Effector CD8-positive, alpha-beta T cell (primary cell): ENCODE measurements at places on chromosomes 12 and 14.

- DNase-seq, result no peak
Observed at GRCh38 chr12:60803147-60803546, 1207.3 kb downstream of the SLC16A7 start.

DNA sequence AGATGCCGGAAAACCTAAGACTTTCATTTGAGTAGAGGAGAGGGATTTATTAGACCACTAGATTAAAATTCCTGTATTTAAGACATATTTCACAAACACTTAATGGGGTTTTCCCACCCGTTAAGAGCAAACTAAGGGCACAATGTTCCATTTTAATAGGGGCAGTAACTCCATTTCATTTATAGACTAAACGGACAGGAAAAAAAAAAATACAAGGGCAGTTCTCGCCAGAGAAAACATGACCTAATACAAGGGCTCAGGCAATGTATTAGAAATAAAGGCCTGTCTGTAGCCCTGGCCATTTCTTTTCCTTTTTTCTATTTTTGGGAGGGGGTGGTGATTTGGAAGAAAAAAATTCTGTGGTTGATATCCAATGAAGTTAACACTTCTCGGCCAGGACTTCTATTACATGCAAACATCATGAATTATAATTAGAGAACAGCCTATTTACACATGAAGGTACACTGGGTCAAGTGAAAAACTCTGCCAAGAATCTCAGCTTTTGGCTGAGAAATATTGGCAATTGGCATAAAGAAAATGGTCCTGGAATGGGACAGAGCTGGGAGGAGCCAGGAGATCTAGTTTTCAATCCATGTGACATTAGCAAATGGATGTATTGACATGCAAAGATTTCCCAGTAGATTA, 641.1 kb upstream of the TBX3 start:
- no peak for DNase-seq

DNA sequence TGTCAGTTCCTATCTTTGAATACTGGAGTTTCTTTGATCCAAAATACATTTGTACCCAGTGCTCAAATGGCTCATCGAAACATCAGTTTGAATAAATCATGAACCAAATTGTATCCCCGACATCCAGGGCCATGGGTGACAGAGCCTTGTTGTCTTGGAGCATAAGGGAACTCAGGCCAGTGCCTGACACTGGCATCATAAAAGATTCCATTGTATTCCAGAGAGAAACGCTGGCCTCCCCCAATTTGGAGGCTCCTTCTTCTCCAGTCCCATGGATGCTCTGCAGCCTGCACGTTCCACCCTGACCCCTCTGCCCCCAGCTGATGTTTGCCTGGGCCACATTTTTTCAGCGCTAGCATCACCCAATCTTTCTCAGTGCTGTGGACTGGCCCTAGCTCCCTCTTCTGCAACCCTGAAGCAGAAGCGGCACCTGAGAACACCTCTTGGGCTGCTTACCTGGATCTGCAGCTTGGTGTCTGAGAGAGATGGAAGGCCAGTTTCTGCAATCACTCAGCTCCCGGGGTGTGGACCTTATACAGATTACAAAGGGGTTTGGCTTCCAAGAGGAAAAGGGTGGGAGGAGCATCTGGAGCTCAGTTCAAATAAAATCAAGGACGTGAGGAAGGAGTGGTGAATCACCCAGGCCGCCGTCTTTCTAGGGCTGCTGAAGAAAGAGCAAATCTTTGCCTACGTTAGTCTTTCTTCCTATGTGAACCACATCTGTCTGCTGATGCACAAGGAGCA, at the start of gene RNASE1:
TSS of gene RNASE1 (minus strand) at position 504 of the 744 bp plus-strand sequence. CDS start 776 bp downstream, outside the sequence.
- DNase-seq, result no peak

DNA sequence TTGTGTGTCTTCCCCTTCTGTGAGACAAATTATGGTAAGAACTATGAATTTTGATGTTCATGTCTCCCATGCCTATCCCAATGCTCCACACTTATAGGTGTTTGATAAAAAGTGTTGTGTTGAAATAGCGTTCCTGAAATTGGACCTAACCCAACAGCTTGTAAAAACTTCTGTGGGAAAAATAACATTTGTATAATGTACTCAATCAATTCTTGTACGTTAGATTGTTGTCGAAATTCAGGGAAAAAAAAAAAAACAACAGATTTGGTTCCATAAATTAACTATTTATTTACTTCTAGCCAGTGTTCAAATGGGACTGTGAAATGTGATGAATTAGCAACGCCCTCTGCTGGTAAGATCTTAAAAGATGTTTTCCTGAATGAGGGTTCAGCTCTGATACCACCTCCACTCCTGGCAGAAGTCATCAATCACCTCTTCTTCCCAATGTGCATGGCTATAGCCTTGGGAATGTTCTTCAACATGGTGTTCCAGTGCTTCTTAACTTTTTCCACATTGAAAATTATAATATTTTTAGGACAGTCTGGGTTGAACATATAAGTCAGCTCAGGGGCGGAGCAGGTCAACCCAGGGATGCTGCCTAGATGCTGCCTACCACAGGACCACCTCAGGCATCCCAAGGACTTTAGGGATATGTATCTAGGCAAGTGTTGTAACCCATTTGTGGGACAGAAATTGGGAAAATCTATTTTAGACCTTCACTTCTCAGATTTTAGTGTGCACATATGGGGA, 170.6 kb downstream of the OTOGL start:
- no peak for DNase-seq

- no peak for DNase-seq
Observed at GRCh38 chr12:27261866-27262265, 17.8 kb downstream of the STK38L start.

GRCh38 chr14:99055019-99055418, 217.0 kb downstream of the BCL11B start:
- no peak for DNase-seq

- no peak for DNase-seq
Observed at GRCh38 chr14:102474934-102475333, 34.6 kb downstream of the ANKRD9 start.

DNA sequence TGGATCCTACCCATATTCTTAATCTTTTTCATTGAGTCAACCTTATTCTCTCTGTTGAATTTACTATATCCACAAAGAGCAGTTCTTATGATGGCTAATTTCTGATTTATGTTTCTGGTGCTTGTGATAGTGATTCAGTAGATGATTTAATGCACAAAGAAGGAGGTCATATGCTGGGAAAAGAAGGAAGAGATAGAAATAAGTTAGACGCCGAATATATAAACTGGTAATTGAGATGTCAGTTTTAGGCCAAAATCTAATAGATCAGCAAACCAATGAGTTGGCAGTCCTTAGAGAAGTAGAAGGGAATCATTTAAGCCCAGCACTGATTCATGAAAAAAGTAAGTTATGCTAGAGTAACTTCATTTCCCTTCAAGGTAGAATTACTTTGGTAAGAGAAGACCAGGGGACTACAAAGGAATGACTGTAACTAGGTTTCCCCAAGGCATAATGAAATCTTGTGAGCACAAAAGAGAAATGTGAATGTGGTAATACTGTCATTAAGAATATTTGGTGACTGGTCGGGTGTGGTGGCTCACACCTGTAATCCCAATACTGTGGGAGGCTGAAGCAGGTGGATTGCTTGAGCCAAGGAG, 132.4 kb downstream of the TGFB3 start:
- no peak for DNase-seq

GRCh38 chr12:52191841-52192791, at the start of gene KRT80:
Gene KRT80, minus strand, starts transcription at chr12:52192014. Its CDS starts 112 bp downstream, at chr12:52191902.
- no peak for DNase-seq

GRCh38 chr12:52033446-52034140, 17.6 kb upstream of the NR4A1 start:
- no peak for DNase-seq

- DNase-seq, result no peak
Observed at GRCh38 chr12:6965714-6966113, 4.8 kb downstream of the PHB2 start.

- no peak for DNase-seq
Observed at GRCh38 chr14:75070383-75070782, 942 bp downstream of the ZC2HC1C start.

- no peak for DNase-seq
Observed at GRCh38 chr12:9039397-9039977, 50.1 kb downstream of the KLRG1 start.

DNA sequence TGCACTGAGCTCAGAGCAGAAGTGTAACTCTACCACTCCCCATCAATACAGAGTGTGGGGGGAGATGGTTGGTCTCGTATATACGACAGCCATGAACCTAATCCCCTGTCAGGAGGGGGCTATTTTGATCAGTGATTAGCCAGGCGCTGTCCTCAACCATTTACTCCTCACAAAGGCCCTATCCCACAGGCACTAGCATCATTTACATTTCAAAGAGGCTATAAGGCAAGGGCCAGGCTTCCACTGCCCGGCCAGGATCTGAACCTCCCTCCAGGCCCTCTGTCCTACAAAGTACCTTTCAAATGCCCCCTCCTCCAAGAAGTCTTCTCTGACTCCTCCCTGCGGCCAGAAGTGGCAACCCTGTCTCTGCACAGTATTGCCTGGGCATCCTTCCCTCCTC, 74.7 kb downstream of the ITPK1 start:
- no peak for DNase-seq

DNA sequence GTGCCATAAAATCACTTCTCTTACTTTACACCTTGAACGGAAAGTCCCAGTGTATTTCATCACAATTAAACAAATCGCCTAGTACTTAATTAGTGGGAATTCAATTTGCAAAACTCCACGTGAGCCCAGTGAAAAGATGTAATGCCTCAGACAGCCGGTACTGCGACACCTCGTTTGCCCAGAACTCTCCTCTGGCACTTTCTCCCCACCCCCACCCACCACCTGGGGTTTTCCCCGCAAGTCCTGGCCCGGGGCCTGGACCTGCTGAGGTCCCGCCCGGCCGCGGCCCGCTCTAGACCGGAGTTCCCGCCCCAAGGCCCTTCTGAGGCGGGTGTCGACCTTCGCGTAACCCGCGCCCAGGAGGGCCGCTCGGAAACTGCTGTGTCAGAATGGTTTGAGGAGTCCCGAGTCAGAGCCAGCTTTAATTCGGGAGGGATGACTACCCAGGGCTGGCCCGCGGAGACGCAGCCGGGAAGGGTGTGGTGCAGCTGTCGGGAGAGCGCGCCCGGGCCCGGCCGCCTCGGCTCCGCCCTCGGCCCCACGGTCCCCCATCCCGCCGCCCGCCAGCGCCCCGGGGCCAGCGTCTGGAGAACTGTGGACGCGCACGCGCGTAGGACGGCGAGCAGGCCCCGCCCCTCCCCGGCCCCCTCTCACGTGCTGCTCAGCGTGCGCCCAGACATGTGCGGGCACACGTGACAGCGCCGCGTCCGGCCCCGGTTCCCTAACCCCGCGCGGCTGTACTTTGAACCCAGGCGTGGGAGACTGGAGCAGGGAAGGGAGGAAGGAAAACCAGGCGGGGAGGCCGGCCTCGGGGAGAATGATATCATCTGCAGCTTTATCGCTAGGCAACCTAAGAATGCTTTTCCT, 10.8 kb downstream of the BHLHE41 start:
- DNase-seq, result peak; percentile 51

- no peak for DNase-seq
Observed at GRCh38 chr12:92927055-92927435, 2.0 kb downstream of the EEA1 start.

DNA sequence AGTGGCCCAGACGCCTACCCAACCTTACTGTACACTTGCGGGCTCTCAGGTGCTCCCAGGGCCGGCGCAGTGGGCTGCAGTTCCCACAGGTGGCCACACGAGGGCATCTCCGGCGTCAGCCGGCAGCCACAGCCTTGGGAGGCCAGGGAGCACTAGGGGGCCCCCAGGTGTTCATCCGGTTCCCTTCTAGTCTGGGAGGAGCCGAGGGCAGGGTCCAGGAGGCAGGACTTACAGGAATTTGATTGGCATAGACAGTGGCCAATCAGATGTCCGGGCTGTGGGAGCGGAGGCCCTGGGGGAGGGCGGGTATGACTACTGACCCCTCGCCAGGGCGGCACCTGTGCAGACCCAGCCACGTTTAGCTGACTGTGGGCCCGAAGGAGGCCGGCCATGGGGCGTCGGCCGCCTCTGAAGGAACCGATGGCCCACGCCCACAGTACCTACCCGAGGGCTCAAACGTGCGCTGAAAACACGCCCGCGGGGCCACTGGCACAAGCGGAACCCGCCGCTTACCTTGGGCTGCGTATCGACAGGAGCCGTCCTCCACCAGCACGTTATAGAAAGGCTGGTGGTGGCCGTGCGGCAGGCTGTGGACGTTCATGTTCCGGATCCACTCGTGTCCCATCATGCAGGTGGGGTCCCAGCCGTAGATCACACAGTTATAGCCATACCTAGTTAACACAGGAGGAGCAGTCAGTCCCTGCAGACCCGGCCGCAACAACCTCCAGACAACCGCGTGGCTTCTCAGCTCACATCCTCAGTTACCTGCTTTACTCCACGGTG, 34.8 kb downstream of the FBXO21 start:
- DNase-seq, result peak; percentile 49

GRCh38 chr12:78968226-78968625, 103.7 kb downstream of the SYT1 start:
- no peak for DNase-seq

GRCh38 chr12:47303207-47303606, 223.4 kb upstream of the AMIGO2 start:
- DNase-seq, result no peak

- no peak for DNase-seq
Observed at GRCh38 chr12:106840243-106840642, 65.8 kb downstream of the RIC8B start.

DNA sequence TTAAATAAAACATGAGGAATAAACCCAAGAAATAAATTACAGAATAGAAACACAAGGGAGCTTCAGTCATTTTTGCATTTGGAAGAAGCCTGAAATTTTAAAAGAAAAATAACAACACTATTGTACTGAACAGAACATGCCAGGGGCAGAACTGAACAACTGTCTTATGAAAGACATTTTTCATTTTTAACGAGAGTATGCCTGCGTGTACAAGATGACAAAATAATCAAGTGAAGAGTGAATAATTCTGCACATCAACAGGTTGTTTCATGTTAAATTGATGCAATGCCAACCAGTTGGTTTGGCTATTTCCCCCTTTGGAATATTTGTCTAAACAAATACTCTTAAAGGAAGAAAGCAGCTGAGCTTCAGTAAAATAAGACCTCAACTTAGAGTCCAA, 103.3 kb upstream of the BTG1 start:
- DNase-seq, result no peak

DNA sequence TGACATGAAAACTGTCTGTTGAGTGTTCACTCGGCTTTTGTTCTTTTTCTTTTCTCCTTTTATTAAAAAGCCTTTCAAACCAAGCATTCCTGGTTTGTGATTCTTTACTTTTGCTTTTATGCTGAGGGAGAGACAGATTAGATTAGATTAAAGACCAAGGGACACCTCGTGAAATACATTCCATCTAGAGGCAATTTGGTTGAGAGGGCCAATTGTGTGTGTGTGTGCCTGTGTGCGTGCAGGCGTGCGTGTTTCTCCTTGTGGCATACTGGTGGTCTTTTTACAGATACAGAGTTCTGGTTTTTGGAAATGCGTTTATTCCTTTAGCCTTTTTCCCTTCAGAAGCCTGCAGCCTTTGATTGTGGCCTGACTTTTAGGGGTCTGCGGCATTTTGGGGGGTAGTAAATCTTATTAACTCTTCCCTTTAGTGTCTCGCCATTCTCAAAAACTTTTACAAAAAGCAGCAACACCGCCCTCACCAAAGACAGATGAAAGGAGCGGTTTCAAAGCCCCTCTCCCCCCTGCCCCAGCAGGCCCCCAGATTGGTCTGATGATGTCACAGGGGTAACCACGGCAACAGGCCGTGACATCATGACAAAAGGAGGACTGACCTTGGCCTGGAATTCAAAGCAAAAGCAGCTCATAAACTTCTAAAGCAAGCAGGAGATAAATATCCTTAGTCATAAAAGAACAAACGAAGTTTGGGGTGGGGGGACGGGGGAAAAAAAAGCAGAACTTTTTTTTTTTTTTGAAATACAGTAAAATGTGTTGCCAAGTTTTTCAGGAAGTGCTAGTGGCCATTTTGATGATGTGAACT, 84.1 kb upstream of the TBX3 start:
- no peak for DNase-seq

GRCh38 chr12:19856389-19856788, 417.1 kb downstream of the AEBP2 start:
- no peak for DNase-seq
